Hepatocyte (in vitro differentiated cells): ENCODE measurements at places on chromosomes 6 and 20.

GRCh38 chr6:69456086-69456485 lies 340.7 kb downstream of the LMBRD1 start:
- DNase-seq, result no peak

DNA sequence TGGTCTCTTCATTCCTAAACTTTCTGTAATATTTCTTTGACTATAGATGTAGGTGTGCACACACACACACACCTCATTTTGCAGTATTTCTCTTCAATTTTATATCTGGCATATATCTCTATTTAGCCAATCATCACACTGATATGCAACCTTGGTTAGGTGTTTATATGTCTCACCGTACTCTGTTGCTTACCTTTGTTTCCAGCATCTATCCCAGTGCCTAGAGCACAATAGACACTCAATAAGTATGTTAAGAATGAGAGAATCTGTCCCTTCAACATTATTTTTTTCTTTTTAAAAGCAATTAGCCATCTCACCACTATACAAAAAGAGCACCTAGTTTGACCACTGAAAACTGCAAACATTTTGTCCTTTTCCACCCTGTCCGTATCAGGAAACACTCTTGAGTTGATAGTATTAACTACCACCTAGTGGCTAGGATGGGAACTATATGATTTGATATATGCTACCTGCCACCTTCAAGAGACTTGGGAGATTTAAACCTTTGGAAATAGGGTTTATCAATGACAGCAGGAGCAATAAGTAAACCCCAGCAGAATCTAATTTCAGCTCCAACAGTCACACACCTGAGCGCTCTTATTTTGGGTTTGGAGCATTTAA lies 48.7 kb upstream of the RSPO3 start:
- DNase-seq, result peak; percentile 46

DNA sequence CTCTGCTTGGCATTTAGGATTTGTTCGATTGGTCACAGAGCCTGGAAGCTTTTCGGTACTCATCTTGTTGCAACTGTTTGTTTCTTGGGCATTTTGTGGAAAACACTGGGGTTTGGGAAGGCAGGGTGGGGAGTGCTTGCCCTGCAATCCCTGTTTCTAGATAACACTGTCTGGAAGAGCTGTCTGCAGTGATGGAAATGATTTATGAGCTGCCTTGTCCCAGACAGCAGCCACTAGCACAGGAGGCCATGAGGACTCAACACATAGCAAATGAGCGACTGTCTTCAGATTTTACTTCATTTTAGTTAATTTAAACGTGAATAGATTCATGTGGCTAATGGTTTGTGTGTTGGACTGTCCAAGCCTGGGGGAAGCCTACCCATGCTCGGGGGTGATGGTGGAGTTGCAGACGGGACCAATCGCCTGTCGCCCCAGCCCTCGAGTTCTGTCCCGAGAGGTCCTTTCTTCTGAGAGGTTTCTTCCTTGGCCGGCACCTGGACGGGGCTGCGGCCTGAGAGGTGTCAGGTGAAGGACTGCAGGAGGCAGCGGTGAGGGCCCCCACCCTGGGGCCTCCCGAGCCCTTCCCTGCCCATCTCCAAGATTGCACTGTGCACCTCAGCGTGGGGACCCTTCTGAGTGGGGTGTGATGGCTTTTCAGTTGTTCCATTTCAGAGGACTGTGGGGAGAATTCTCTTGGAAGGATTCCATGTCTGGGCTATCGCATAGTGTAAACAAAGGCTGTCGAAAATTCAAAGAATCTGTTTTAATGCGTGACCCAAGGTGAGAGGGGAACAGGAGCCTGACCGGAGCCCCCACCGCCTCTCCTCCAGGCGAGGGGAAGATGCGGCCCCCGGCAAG lies 55.4 kb downstream of the SMOC2 start:
- no peak for DNase-seq

DNA sequence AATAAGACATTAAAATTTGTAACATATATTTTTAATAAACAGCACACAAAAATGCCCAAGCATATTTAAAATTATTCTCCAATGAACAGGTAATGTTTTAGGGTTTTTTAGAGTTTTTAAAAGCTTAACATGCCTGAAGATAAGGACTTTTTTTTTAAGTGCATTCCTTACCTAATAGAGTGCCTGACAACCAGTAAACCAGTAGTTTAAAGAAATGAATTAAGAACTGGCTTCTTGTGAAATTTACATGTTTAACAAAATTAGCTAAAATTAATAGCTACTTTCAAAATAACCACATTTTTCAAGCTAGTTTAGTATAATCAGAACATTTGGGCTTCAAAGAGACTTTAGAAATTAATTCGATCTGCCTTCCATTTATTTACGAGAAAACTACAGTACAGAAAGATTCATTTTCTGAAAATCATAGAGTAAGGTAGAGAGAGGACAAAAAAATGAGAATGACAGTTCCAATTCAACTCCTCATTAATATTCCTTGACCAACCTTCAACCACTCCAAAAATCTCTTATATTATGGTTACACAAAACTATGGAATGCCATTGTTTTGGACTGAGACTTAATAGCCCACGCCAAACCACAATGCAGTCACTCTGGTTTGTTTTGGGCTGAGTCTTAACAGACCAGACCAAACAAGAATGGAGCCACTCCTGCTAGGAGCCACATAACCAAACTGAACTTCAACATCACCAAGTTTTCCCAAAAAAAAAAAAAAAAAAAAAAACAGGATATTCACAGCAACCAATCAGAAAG lies 5.7 kb upstream of the PLN start:
- no peak for DNase-seq

- no peak for DNase-seq
These were observed 64.8 kb upstream of the SMIM8 start for GRCh38 chr6:87257565-87257964.

GRCh38 chr6:79048611-79049010 lies 29.4 kb downstream of the PHIP start:
- DNase-seq, result peak; percentile 14

DNA sequence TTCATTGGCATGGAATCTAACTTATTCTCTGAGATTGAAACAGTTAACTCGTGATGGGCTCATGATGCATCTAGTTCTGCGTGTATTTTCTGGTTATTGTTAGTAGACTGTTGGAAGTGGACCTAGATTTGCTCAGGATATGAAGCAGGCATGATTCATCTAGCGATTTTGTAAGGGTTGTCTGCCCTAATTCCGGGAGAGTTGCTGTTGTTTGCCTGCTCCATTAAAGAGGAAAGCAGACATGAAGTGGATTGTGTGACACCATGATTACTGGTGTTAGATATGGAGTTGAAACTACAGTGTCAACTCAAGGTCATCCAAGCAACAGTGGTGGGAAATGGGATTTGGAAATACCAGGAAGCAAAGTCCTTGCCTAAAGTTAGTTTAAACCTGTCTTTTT lies 41.0 kb downstream of the SOX4 start:
- DNase-seq, result peak; percentile 26

- DNase-seq, result no peak
These were observed 31.4 kb downstream of the HIVEP2 start for GRCh38 chr6:142913511-142914047.

DNA sequence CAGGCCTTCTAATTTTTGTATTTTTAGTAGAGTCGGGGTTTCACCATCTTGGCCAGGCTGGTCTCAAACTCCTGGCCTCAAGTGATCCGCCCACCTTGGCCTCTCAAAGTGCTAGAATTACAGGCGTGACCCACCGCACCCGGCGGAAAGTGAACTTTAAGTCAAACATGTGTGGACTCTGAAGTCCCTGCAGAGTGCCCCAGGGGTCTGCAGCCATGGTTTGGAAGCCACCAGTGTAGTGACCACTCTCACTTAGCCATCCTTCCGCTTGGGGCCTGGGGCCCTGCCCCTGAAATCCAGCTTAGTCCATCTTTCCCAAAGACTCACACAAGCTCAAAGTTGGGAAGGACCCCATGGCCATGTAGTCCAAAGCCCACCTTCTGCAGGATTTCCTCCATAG lies 164.5 kb downstream of the GRM4 start:
- no peak for DNase-seq

GRCh38 chr20:12241065-12241464 lies 323.4 kb downstream of the BTBD3 start:
- no peak for DNase-seq

DNA sequence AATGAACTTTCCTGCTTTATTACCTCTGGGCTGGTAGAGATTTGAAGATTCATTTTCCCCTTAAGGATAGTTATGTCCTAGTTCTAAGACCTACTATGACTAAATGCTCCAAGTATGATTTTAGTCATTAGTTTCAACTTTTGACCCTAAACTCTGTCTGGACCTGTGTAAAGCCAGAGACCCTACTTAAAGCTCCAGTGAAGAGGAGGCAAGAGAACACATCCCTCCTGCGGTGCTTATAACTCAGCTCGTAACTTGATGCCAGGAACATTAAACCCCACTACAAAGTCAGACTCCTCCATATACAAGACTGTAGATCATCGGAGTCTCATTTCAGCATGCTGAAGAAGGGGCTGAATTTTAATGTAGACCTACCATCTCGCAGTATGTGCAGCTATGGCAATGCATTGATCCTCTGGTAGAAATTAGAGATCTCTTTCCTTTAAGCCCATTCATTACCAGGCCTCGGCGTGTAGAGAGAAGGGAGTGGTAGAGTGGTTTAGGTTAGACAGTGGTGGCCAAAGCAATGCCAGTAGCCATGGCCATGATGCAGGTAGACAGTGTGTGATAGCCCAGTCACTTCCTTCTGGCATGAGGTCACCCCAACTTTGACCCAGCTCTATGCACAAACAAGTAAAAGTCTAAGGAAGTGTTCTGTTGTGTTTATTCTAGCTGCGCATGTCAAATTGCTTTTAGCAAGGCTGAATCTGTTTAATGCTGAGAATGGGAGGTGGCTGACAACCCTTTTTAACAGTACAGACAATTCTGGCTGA lies 34.8 kb upstream of the MYB start:
- no peak for DNase-seq

DNA sequence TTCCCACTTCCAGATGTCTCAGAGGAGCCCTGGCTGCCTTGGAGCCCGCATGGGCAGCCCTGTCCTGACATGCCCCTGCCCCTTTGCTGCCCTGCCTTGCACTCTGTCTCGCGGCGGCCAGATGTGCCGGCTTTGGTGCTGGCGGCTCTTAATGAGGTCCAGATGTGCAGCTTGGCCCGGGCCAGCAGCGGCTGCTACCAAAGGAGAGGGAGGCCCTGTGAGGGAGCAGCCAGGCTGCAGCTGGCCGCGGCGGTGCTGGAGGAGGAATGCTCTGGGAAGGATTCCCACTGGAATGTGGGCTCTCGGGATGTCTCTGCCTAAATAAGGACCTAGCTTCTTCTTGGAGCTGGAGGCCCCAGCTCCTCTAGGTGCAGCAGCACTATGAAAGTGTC lies 72.4 kb downstream of the FGD2 start:
- DNase-seq, result peak; percentile 83

- no peak for DNase-seq
These were observed 938.1 kb upstream of the EPHA7 start for GRCh38 chr6:94357381-94357980.

- peak; percentile 83 for DNase-seq
These were observed 22.3 kb downstream of the MARCKS start for GRCh38 chr6:113879186-113880096.

DNA sequence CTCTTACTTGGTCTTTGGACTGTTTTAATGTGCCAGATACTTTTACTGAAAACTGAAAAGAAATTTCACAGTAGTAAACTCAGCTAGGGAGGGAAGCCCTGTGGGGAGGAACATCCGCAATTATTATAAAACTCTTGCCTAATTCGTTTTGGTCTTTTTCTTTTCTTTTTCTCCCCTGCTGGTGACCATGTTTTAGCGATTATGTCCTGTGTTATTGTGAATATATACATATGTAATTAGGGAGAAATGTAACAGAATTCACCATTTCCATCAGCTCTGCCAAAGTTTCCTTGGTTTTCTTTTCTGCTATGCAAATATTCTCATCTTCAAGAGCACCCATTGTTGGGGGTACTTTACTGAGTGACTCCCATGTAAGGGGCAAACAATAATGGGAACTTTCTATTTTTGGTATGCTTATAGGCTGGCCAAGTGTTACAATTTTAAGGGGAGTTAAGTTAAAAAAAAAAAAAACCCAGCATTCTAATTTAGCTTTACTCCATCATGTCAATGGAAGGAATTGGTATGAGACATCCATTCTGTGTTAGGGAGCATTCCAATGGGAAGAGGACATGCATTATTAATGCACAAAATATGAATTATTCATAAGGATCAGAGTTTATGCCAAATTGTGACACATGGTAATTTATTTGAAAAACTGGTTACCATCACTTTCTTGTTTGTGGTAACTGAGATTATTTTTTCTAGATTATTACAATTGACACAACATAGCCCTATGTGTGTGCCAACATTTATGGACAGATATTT lies 2.0 kb downstream of the DOK5 start:
- DNase-seq, result no peak

GRCh38 chr6:130027948-130028347 lies 9.6 kb downstream of the L3MBTL3 start:
- DNase-seq, result no peak

DNA sequence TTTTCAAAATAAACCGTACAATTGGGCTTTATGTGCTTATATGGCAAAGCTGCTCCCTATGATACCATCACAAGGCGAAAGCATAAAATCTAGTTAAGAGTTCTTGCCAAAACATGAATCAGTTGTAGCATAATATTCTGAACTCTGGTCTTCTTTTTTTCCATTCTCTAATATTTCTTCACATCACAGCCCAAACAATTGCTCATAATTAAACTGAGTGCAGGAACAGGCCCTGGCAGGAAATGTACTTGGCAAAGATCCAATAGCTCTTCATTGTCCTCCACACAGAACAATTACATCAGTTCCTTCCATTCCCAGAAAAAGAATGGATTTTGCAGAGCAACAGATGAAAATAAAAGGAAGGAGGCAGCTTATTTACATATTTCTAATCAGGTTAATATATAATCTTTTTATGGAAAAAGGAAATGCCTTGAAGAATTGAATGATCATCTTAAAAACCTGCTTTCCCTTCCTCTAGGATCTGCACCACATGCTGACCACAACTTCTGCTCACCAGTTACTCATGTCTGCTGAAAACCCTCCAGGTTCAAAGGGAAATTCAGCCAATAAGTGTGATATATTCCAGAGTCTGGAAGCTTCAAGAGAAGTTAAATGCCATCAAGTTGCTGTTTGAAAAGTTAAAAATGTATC lies 123.3 kb upstream of the COL21A1 start:
- peak; percentile 58 for DNase-seq

- DNase-seq, result no peak
These were observed 175.4 kb downstream of the UBE3D start for GRCh38 chr6:82890240-82890639.

DNA sequence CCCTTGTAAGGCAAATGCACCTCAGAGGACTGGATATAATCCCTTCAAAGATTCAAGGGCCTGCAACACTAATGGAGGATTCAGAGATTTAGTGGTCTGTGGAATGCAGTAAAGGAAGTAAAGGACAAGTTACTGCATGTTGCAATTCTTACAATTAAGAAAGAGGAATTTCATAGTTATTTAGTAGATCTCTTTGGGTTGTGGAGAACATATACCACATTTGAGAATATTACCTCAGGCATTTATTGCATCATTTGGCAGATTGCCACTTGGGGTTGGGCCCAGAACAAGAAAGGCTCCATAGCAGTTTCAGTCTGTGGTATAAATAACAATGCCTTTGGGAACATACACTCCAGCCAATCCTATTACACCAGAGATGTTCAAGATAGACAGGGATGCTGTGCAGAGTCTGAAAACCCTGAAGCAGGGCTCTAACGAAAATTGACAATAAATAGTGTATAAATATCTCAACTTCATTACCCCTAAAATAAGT lies 20.9 kb upstream of the EPM2A start:
- DNase-seq, result peak; percentile 58
